Liver (tissue), 10 donors: ENCODE measurements at places on chromosomes 6 and 20. TPM values are rescaled to one million over a fixed set of nuclear protein-coding genes. Genes with fewer than 3 reads are reported as not detected.

Gene COL11A2
- polyA plus RNA-seq, result 0.15 TPM

Gene DUSP15
- 0.35 TPM for polyA plus RNA-seq

Gene TCF21
- 0.57 TPM for polyA plus RNA-seq

Gene NOX3
- not detected for polyA plus RNA-seq

Gene MACROD2
- 5.2 TPM for polyA plus RNA-seq

Gene GHRH
- not detected for polyA plus RNA-seq

Gene HDDC2
- polyA plus RNA-seq, result 9.6 TPM

Gene ECT2L
- not detected for polyA plus RNA-seq

Gene SRMS
- polyA plus RNA-seq, result not detected

Gene SEL1L2
- not detected for polyA plus RNA-seq

Gene ADGRF5
- polyA plus RNA-seq, result 7.4 TPM

Gene ZC3H12D
- polyA plus RNA-seq, result 0.27 TPM

Gene BEND3
- polyA plus RNA-seq, result 0.47 TPM

Gene HSPA1B
- 30.6 TPM for polyA plus RNA-seq

Gene HLA-DOA
- polyA plus RNA-seq, result 1.9 TPM

Gene VSTM2L
- 0.31 TPM for polyA plus RNA-seq

Gene RAB23
- polyA plus RNA-seq, result 0.60 TPM

Gene TREML2
- polyA plus RNA-seq, result 0.04 TPM

Gene ESF1
- polyA plus RNA-seq, result 3.5 TPM

Gene ZNF311
- polyA plus RNA-seq, result 0.19 TPM

Gene EPB41L2
- polyA plus RNA-seq, result 10.2 TPM

Gene ADAM33
- 0.11 TPM for polyA plus RNA-seq

Gene OR2H1
- polyA plus RNA-seq, result not detected

Gene POFUT1
- 14.6 TPM for polyA plus RNA-seq

Gene DOK5
- 0.16 TPM for polyA plus RNA-seq

Gene FNDC11
- polyA plus RNA-seq, result not detected

Gene DPPA5
- polyA plus RNA-seq, result not detected

Gene PGK2
- not detected for polyA plus RNA-seq

Gene TINAG
- polyA plus RNA-seq, result not detected

Gene SLC22A16
- polyA plus RNA-seq, result not detected

Gene OTOR
- not detected for polyA plus RNA-seq

Gene MEI4
- 0.36 TPM for polyA plus RNA-seq

Gene HLA-DPB1
- polyA plus RNA-seq, result 15.5 TPM

Gene SLPI
- 128 TPM for polyA plus RNA-seq

Gene GPSM3
- polyA plus RNA-seq, result 6.0 TPM

Gene MOCS1
- polyA plus RNA-seq, result 29.3 TPM

Gene FBXO30
- 0.90 TPM for polyA plus RNA-seq

Gene ARMH2
- not detected for polyA plus RNA-seq

Gene SLC2A10
- 38.9 TPM for polyA plus RNA-seq

Gene RNF39
- 0.13 TPM for polyA plus RNA-seq

Gene MUC21
- polyA plus RNA-seq, result 0.02 TPM

Gene TREM2
- polyA plus RNA-seq, result 0.18 TPM

Gene HAO1
- 160 TPM for polyA plus RNA-seq

Gene C6orf62
- polyA plus RNA-seq, result 48.8 TPM

Gene KCNK5
- 9.6 TPM for polyA plus RNA-seq

Gene SAMD3
- polyA plus RNA-seq, result 0.08 TPM

Gene GJE1
- polyA plus RNA-seq, result not detected

Gene FKBP5
- polyA plus RNA-seq, result 61.7 TPM

Gene JPH2
- polyA plus RNA-seq, result 0.17 TPM

Gene PPIL6
- 0.27 TPM for polyA plus RNA-seq

Gene HS3ST5
- polyA plus RNA-seq, result not detected

Gene NMBR
- not detected for polyA plus RNA-seq

Gene BPI
- polyA plus RNA-seq, result not detected

Gene PACRG
- polyA plus RNA-seq, result 1.1 TPM

Gene OPRL1
- polyA plus RNA-seq, result 0.28 TPM

Gene C6orf141
- 0.33 TPM for polyA plus RNA-seq
